ENCODE measurements at places on chromosomes 1 and 21. TPM values are rescaled to one million over a fixed set of nuclear protein-coding genes. Genes with fewer than 3 reads are reported as not detected.

BSND gene
- not detected for total RNA-seq

S1PR1 gene
- total RNA-seq: 254 TPM

DIO1 gene
- total RNA-seq: not detected

TCEA3 gene
- 0.13 TPM for total RNA-seq

SLC2A1 gene
- total RNA-seq: 10.4 TPM

VPS72 gene
- total RNA-seq: 42.1 TPM

DNA sequence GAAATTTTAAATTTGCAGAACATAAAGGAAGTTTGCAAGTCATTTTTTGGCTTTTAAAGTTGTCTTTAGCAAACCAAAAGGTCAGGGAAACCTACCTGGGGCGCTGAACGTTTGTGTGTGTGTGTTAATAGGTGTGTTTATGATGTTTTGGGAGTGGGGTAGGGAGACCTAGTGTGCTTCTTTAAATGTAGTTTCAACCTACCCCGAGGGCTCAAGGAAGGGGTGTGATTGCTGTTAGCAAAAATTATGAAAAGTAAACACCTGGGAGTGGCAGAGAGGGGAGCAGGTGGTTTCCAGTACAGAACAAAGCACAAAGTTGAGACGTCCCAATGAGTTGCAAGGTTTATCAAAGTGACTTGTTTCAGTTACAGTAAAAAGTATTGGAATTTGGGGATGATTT lies 58.7 kb upstream of the WDR26 start:
- no peak for DNase-seq

GRCh38 chr1:101745551-101746270 lies 251.0 kb downstream of the OLFM3 start:
- no peak for DNase-seq

DNA sequence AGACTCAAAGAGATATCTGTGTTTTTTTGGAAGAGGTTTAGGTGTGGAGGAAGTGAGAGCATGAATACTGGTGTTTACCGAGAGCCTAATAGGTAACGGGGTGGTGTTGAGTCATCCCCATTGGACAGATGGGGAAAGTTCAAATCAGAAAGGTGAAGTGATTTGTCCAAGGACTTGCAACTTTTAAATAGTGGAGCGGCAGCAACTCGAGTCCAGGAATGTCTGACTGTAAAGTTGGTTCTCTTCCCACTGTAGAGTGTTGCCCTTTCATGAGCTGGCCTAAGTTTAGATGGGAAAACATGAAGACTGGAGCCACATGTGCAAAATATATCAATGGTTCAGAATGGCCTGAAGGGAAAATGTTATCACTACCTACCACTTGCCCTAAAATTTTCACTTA lies 125.7 kb downstream of the LYPLAL1 start:
- no peak for DNase-seq

- no peak for DNase-seq
Measured at GRCh38 chr21:33522297-33522952, 19.5 kb downstream of the GART start.

- no peak for DNase-seq
Measured at GRCh38 chr1:47983691-47984090, 13.5 kb downstream of the TRABD2B start.

DNA sequence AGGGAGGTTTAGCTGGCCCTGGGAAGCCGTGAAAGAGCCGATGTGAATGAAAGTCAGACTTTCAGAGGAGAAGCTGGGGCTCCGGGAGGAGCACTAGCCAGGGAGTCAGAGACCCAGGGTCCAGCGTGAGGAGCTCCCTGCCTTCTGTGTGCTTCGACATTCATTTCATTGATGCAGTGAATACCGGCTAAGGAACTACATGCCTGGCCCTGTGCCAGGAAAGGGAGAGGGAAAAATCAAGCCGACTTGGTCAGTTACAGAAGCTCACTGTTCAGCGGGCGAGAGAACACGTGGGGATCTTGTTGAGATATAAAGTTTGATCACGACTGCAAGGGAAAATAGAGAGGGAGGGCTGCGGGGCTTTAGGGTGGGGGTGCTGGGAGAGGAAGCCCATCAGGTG lies 76.7 kb upstream of the RUNX3 start:
- DNase-seq: no peak

DNA sequence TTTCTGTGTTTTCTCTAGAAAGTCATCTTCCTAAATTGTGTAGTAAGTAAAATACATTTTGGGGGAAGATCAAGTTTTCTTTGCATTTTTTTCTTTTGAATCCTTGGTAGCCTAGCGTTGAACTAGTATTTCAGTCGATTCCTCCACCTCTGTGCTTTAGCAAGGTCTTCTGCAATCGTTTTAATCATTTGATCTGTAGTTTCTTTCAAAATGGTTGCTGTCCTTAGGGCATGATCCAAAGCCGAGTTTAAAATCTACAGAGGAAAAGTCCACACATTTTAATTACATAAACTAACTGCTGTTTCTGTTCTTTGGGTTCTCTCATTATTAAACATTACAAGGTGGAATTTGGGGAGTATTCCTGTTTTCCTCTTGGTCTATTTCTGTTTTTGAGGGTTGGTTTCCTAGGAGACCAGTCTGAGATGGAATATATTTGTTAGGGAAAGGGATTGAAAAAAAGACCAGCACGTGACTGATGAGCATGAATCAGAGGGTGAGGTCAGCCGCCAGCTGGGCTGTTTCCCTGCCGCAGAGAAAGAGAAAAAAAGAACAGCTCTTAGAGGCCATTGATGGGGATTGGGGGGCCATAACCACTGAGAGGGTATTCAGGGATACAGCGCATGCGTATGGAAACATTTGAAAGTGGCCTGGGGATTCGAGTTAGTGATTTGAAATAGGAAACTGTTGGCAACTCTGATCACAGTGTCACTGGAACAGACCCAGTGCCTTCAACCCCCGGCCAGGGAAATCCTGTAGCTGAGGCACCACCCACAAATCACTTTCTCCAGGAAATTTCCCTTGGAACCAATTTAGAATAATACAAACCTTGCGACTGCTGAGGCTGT lies 40.6 kb downstream of the AKNAD1 start:
- DNase-seq: peak; percentile 97

DNA sequence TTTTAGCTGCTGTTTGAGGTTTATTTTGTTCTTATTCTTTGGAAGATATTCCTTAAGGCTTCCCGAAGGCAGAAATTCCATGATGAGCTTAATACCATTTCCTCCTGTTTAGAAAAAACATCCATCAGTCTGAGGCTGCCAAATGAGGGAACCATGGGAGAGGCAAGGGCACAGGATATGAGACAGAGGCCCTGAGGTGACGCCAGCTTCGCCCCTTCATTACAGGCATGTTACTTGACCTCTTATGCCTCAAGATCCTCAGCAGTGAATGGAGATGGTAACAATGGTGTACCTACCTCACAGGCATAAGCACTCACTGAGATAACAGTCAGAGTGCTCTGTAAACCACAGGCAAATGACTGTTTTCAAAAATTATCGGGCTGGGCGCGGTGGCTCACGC lies 93.6 kb downstream of the RAVER2 start:
- no peak for DNase-seq
